ENCODE measurements at places on chromosomes 1 and 21.

DNA sequence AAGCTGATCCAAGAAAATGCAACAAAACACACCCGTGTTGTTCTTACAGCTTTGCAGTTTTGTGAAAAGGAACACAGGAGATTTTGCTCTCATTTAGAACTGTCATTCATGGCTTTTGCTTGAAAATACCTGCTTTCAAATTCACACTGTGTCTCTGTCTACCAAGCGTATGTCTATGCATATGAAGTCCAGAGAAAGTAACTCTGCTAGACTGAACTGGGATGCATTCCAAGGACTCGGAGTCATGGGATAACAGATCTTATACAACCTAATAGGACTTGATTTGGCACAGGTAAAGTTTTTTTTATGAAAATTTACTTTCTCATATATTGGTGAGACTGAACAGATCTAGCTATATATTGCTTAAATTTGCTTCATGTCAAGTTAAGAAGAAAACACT, 102.4 kb downstream of the PTGER3 start:
- no peak for DNase-seq

- no peak for DNase-seq
These were observed 530.8 kb upstream of the BEND5 start for GRCh38 chr1:49307457-49307856.

DNA sequence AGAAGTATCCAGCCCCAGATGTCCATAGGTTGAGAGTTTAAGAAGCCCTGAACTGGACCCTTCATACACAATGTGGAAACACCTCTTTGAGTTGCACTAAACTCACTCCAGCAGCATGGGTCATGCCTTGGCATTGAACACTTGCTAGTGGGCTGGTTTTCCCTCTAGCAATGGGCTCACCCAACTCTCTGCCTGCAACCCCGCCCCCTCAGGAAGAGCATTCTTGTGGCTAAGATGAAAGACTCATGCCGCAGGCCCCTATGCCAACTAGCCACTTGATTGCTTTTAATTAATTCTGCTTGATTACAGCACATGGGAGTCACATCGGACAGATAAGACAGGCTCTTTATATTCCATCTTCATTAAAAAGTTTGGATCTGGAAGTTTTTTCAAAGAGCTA, 136.5 kb upstream of the GJB5 start:
- DNase-seq: no peak

DNA sequence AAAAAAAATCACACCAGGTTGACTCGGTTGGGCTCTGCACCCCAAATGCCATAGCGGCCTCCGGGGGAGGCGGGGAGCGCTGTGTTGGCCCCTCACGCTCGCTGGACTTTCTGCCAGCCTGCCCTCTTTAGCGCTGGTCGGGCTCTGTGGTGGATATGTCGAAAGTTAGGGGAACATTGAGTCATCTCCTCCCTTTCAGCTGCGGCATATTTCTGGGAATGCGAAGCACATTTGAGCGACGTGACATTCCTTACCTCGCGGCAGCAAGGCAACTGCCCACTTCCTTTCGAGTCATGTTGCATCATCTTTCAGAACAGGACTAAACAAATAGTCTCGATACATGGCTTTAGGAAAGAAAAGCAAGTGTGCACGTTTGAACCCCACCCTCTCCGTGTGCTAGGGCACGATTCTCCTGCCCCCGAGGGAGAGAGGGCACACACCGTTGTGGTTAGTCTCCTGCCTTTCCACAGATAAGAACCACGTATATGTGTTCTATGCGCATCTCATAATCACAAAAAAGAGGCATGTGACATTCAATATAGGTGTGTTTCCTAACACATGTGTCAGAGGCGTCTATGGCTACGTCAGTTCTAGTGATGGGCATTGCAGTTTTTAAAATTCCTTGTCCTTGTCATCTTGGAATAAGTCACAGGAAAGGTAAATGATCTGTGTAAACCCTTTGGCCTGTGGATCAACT, 105.9 kb upstream of the SLC45A1 start:
- DNase-seq: peak; percentile 77

- no peak for DNase-seq
These were observed 87.4 kb downstream of the UBR4 start for GRCh38 chr1:19122668-19123067.

DNA sequence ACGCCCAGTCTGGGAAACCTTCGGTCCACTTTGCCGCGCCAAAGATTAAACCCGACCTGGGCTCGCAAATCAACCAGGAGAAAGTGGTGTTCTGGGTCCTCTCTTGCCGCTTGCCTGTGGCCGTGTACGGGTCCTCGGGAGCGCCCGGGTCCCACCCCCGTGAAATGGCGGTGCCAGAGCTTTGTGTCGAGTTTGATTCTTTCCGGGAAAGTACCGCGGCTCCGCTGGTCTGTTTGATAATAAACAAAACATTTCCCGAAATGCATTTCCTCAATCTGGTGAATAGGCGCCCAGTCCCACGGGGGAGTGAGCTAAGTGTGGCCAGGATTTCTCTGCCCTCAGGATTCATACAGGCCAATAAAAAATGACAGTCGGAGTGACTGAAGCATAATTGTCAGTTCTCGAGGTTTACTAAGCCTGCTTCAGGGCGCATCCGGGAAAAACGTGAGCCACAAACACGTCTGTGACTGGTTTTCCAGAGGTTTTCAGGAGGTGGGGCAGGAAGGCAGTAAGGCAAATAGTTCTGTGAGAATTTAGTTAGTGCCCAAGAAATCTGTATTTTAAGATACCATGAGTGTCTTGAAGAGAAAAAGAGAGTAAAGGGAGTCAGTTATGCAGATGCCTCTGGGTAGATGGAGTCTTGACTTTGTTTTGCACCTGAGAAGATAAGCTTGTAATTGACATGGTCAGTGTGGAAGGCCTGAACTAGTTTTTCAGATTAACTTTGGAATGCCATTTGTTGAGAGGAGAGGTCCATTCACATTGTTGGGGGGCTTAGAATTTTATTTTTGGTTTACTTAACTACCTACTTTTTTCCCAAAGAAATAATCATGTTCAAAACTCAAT, 675 bp downstream of the IFNAR1 start:
- peak; percentile 94 for DNase-seq

DNA sequence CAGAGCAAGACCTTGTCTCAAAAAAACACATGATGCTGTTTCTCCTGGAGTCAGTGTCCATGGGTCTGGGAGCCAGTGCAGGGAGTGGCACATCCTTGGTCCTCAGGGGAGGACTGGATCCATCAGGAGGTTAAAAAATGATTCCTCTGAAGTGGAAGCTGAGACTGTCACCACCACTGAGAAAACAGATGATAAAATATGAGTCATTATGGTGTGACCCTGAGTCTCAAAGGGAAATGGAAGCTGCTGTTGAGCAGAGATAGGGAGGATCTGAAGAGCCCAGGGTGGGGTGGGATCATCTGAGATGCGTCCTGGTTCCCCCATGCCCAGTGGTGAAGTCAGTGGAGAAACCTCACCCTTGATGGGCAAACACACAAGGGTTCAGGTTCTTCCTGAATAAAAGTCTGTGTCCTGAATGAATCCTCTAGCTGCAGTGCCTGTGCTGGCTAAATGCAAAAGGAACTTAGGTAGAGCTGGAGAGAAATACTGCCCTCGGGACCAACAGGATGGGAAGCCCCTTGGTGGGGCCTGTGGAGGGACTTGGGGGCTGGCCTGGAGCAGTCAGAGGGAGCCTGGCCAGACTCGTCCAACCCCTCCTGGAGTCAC, 61.6 kb upstream of the TENT5B start:
- DNase-seq: peak; percentile 73

DNA sequence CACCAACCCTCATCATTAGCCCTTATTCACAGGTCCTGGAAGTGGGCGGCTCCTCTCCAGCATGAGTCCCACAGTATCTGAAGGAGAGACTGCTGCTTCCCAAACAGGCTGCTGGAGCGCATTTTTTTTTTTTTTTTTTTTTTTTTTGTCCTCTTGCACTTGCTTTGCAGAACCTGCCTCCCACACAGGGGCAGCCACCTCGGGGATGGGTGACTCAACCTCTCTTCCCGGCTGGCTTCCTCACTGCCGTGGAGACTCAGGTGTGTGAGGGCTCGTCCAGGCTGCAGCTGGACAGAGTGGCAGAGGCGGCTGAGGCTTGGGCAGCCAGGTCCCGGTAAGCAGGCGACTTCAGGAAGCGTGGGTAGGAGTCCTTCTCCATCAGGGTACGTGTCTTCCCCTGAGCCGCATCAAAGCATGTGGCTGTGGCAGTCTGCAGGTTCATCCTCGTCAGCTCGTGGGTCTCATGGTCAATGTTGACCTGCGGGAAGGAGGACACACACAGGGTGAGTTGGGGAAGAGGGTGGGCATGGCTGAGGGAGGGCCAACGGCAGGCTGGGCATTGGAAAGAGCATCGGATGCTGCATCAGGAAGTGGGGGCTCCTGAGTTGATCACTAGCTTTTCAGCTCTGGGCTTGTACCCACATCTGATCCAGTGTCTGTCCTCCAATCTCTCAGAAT, 4.0 kb downstream of the RGS16 start:
- DNase-seq: no peak

DNA sequence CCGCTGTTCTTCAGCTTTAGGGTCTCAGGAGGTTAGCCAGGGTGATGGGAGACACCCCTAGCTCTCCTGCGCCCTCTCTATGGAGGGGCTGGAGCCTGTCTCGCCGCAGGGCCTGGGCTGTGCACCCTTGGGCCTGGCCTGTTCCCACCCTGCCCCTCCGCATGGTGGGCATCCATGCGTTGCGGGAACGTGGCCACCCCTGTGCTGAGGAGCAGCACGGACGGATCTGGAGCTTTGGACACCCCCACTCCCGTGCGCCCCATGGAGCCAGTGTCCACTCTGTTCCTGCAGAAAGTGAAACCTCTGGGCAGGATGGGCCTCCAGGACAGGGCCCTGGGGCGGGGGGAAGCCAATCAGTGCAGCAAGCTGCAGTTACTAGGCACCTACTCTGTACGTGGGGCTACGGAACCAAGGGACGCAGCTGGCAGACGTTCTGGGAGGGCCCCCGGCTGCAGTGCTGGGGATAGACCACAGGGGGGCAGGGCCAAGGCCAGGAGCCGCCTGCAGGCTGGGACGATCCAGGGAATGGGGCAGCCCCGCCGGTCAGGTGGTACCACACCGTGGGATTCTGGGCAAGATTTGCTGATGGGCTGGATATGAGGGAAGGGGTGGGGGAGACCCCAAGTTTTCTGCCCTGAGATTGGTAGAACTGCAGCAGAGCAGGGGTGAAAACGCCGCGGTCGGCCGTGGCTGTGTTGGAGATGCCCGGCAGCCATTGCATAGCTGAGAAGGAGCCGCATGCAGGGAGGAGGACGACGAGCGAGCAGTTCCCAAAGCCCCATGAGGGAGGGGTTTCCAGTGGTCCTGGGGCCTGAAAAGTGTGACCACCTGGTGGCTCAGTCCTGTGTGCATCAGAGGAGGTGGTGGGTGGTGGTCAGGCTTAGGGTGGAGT, 43.3 kb downstream of the TP73 start:
- peak; percentile 51 for DNase-seq

- DNase-seq: no peak
These were observed 295.0 kb upstream of the NCAM2 start for GRCh38 chr21:20703112-20703767.

DNA sequence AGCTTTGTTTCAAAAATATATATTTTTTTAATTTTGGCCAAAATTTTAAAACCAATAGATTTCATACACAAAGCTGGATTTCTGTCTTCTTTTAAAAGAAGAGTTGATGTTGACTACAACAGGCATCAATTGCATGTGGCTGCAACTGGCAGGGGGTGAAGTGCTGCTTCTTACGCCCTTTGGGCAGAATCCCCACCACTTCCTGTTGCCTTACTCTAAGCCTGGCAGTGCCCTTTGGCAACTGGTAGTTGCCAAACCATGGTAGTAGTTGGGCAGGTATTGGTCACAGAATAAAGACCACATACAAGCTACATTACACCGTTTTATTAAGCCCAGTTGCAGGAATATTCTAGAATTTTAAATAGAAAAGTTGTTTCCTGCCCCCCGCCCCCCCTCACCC, 17.0 kb downstream of the LAMC2 start:
- no peak for DNase-seq

GRCh38 chr1:157287462-157287861, 149.3 kb upstream of the ETV3 start:
- DNase-seq: no peak

- peak; percentile 79 for DNase-seq
These were observed 1.2 kb upstream of the ZNF124 start for GRCh38 chr1:247172996-247173395.

DNA sequence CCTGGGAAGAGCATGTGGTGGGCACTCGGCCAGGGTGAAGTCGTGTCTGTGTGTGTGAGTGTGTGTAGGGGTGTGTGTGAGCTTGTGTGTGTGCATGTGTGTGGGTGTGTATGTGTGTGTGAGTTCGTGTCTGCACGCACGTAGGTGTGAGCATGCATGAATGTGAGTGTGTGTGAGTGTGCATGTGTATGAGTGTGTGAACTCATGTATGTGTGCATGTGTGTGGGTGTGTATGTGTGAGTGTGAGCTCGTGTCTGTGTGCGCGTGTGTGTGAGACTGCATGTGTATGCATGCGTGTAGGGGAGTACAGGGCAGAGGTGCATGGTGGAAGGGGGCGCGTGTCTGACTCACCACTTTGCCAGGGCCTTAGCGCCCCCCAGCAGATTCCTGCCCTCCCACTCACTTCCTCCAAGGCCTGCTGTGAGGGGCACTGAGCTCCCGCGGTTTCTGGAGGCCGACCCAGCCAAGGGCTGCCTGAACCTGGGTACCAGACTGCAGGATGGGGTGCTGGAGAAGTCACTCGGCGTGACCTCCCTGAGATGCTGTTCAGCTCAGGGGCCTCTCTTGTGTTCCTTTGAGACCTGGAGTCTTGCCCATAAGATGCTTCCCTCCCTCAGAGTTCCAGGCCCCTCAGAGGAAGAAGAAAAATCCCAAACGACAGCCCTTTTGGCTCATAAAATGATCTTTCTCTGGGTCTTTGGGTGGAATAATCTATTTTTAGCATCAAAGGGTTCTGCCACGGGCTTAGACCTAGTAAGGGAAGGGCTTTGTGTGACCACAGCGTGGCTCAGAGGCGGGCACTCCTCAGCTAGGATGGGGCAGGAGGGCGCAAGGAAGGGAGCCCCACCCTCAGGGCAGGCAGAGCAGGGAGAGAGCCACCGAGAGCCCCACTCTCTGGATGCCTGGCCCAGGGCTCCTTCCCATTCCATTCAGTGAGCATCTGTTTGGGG, 41.1 kb upstream of the RUNX3 start:
- no peak for DNase-seq

GRCh38 chr1:216456682-216457081, 33.4 kb upstream of the USH2A start:
- DNase-seq: no peak

DNA sequence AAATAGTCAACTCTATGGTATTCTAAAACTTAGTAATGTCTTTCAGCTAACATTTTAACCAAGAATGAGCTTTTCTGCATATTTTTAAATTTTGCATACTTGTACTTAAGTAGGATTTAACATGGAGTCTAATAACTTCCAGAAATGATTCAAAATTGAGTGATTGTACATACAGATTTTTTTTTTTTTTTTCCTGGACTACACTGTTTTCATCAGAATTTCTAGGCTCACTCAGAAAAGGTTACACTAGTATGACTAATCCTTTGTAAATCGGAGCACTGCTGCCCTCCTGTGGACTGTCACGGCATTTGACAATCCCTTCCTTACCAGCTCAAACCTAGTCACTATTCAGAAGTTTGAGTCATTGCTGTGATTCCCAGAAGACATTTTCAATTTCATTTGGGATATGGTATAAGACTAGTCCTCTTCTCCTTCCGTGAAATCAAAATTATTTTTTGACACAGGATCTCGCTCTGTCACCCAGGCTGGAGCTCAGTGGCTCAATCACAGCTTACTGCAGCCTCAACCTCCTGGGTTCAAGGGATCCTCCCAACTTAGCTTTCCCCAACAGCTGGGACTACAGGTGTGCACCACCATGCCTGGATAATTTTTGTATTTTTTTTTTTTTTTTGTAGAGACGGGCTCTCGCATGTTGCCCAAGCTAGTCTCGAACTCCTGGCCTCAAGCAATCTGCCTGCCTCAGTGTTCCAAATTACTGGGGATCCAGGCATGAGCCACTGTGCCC, 45.5 kb downstream of the CD46 start:
- DNase-seq: peak; percentile 89

GRCh38 chr1:61926597-61926996, 184.3 kb downstream of the PATJ start:
- DNase-seq: no peak
